Cardiac ventricle fibroblast (primary cell): ENCODE measurements at places on chromosomes 7 and 10. TPM values are rescaled to one million over a fixed set of nuclear protein-coding genes. Genes with fewer than 3 reads are reported as not detected.

Gene SPOCK2
- 1.4 TPM in 2 replicates for total RNA-seq

Gene FAM131B
- total RNA-seq, result 0.94 and 1.5 TPM in 2 replicates

Gene ODAD2
- total RNA-seq, result not detected in 2 replicates

Gene AGMO
- total RNA-seq, result 0.69 and 1.2 TPM in 2 replicates

Gene CPA2
- total RNA-seq, result not detected in 2 replicates

Gene PHKG1
- total RNA-seq, result 0.24 and 1.1 TPM in 2 replicates

Gene IDI2
- total RNA-seq, result not detected in 2 replicates

Gene IPMK
- 10.2 and 11.9 TPM in 2 replicates for total RNA-seq

Gene ZNF365
- total RNA-seq, result 0.05 and 0.25 TPM in 2 replicates

Gene PRR15
- total RNA-seq, result 4.2 and 4.8 TPM in 2 replicates

Gene HGF
- 264 and 285 TPM in 2 replicates for total RNA-seq

Gene FEZF1
- not detected in 2 replicates for total RNA-seq

Gene TSPAN33
- 0.15 TPM in 1 of 2 replicates, not detected in the other for total RNA-seq

Gene PTCD1
- total RNA-seq, result 3.9 and 6.7 TPM in 2 replicates

Gene H2BK1
- not detected in 2 replicates for total RNA-seq

Gene TYW1B
- 0.25 and 0.88 TPM in 2 replicates for total RNA-seq

Gene HOXA2
- total RNA-seq, result not detected in 2 replicates

Gene PRXL2A
- total RNA-seq, result 13.2 and 15.0 TPM in 2 replicates

Gene CFAP58
- 0.20 TPM in 1 of 2 replicates, not detected in the other for total RNA-seq

Gene KMT2C
- 32.8 and 41.6 TPM in 2 replicates for total RNA-seq
